Activated CD4-positive, alpha-beta T cell treated with anti-CD3 and anti-CD28 coated beads for 24 hours (primary cell): ENCODE measurements at places on chromosomes 12 and 14.
A peak's percentile ranks its signal among the peaks of the same experiment; 100 is the strongest.

DNA sequence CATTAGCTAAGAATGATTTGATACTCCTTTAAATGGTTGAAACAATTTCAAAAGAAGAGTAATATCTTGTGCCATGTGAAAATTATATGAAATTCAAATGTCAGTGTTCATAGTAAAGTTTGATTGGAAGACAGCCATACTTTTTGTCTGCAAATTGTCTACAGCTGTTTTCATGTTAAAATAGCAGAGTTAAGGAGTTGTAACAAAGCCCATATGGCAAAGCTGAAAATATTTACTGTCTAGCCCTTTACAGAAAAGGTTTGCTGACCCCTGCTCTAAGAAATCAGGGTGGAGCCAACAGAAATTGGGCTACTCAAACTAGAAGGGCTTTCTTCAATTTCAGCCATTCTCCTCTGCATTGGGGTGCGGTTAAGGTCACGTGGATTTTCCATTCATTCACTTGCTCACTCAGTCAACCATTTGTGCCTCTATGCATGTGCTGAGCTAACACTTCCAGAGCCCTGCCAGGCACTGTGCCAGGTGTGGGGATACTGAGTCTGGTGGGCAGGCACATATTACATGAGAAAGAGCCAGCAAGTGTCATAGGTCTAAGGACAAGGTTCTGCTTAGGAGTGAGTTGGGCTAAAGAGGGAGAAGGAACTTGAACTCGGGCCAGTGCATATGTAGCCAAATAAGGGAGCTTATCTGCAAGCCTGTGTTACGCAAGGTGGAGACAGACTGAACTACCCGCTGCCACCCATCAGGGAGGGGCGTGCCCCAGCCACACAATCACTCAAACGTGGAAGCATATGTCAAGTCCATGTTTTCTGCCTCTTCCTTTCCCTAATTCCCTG lies 139.8 kb upstream of the NOS1 start:
- no peak for DNase-seq

GRCh38 chr12:106629797-106630659 lies 47.2 kb downstream of the RFX4 start:
- no peak for DNase-seq

DNA sequence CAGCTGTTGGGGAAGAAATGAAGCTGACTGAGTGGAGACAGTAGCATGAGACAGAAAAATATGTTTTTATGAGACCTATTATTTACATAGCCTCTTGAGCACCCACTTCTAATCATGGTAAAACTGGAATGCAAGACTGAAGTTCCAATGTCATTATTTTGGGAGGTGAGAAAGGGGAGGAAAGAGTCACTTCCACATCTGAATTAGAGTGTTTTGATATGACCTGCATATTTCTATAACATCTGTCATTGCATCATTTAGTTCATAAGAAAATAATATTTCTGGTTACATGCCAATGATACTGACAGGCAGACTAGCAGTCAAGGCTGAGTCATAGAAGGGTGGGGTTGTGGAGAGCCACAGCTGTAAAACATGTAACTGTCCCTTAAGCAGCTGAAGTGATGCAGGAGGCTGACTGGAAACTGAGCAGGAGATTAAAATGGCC lies 26.7 kb downstream of the NTN4 start:
- no peak for DNase-seq

DNA sequence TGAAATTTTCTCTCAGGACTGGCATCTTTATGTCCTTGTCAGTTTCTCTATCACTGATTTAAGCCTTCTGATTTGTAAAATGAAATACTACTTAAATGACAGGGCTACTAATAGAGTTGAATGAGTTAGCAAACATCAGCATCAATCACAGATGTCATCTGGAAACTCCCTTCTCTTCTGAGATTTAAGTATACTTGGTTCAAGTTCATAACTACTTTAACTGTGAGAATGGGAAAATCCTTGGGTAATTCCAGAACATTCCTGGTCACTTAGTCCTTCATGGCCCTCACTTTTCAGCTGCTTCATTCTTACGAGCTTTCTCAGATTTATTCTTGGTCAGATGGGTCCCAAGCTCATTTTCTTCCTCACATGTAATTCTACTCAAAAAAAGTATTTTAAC lies 1655.3 kb upstream of the FLRT2 start:
- DNase-seq, result no peak

- peak; percentile 19 for DNase-seq
Observed at GRCh38 chr12:45730084-45730347, 510 bp downstream of the ARID2 start.

DNA sequence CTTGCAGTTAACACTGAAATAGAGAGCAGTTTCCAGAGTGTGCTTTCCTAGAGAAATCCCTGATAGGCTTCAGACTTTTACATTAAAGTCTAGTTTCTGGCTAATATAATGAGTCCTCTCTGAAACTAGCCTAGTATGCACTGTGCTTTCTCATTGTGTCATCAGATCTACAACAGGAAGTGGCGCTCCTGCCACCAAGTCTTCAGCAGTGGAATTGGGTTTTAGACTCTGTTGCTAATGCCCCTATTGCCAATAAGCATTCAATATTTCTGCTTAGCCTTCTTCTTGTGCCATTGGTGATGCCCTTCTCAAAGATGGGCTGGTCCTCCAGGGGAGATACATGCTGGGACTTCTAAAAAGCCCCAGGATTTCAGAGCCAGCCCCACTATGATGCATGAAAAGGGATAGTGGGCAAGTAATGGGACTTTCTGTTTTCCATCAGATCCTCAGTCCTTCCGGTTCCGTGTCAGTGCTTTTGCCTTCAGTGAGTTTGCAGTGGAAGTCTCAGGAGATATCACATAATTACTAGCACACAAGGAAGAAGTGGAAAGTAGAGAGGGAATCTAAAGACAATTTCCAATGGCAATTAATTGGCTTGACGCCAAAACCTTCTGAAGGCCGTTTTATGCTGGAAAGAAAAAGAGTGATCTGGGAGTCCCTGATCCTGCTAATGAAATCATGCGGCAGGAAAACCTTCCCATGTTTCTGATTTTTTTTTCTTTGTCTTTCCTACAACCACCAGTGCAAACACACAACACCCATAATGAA lies 50.0 kb downstream of the SSPN start:
- DNase-seq, result no peak

DNA sequence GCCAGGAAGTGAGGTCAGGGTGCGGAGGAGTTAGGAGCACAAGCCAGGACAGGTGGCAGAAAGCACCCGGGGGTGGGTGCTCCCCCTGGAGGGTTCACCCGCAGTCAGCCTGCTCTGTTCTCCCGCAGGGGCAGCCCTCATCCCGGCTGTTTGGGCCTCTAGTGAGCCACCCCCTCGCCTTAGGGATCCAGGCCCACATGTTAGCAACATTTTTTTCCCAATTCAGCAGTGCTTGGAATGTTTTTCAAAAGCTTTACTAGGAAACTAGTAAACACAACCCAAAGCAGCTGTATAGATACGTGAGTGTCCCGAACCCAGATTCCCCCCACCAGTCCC lies 28.5 kb upstream of the NXPH4 start:
- DNase-seq, result no peak

DNA sequence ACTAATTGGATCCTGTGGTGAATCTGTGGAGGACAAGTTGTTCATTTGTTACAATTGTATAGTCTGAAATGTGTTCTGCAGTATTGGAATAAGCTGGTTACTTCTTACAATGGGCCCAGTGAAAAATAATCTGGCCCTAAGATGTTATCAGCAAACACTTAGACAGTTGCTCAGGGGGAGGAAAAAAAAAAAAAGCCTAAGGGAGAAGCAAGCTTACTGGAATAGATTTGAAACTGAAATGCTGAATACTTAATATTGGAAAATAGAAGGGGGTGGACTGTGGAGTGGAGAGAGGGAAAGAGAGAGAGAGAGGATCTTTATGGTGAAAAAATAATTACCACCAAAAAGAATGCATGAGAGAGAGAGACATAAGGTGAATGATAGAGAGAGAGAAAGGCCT lies 4.0 kb downstream of the FOXG1 start:
- DNase-seq, result no peak

DNA sequence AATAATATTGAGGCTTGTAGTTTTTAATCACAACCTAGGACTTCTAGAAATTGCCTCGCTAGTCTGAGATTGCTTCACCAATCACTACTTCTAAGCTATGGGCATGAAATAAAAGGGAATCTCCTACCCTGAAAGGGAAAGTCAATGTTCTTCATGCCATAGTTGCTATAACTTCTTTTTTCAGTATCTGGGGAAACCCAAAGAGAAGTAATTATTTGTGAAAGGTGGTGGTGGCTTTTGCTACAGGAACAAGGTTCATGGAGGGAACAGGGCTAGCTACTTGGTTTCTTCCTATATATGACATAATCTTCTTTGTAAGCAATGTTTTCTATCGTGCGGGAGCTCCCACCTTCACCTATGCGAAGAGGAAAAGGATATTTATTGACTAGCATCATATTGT lies 61.6 kb upstream of the DNM1L start:
- DNase-seq, result no peak

DNA sequence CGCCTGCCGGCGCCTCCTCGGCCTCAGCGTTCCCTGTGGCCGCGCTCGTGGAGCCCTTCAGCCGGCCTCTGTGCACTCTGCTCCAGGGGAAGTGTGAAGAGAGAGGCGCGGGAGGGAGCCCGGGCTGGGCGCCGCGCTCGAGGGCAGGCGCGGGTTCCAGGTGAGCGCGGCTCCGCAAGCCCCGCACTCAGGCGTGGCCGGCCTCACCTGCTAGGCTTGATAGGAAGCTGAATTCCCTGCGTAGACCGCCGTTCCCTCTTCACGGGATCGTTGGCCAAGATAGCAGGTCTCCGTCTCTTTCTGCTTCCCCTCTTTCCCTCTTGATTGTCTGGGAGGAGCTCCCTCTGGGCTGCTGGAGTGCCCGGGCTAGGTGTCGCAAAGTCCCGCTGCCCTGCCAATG lies 89.7 kb downstream of the ASCL4 start:
- DNase-seq, result no peak

DNA sequence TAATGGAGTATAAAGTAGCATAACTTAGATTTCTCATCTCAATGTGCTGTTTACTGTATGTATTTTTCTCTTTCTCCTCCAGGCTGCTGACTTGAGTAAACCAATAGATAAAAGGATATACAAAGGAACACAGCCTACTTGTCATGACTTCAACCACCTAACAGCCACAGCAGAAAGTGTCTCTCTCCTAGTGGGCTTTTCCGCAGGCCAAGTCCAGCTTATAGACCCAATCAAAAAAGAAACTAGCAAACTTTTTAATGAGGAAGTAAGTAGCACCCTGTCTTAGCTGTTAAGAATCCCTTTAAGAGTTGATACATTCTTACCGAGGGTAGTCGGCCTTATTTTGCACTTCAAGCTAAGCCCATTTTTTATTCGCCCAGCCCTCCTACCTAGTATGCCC lies 55.2 kb downstream of the WDR20 start:
- DNase-seq, result no peak

GRCh38 chr12:67193704-67194103 lies 75.5 kb upstream of the CAND1 start:
- no peak for DNase-seq

DNA sequence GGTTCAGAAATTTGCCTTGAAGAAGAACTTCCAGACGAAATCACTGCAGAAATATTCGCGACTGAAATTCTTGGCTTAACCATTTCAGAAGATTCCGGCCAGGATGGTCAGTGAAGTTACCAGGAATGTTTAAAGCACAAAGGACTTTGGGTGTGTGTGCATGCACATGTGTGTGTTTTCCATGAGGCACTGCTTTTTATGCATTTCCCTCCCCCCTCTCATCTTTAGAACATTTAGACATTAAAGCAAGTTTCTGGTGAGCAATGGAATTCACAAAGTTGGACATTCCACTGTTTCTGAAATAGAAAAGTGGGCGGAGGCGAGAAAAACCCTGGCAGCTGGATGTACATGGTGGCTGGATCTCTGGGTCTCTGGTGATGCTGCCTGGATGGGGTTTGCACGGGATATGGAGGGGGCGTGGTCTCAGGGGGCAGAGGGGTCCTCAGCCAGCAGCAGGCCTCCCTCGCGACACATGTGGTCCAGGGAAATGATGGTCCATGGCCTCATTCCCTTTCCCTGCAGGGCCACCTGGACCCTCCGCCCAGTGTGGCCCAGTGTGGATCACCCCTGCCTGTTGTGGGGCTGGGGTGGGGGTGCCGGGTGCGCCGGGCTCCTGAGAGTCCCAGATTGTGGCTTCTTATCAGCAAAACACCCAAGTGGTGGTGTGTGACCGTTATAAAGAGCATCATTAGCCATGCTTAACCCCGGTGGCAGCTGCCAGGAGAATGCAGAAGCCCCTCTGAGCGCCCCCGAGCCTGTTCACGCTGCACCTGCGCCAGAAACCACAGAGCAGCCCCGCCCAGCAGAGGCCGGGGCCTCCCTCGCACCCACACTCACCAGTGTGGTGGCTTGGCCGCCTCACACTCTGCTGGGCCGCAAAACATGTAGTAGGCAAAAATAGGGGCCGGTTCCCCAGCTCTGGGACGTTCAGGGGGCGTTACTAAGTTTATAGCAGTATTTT lies 17.8 kb upstream of the BCL7A start:
- no peak for DNase-seq

GRCh38 chr14:20623798-20624197 lies 17.7 kb downstream of the OR6S1 start:
- DNase-seq, result no peak

GRCh38 chr14:106778986-106779385 lies 1252.6 kb downstream of the TMEM121 start:
- DNase-seq, result no peak

GRCh38 chr12:99059824-99060511 lies 414.9 kb downstream of the APAF1 start:
- no peak for DNase-seq

DNA sequence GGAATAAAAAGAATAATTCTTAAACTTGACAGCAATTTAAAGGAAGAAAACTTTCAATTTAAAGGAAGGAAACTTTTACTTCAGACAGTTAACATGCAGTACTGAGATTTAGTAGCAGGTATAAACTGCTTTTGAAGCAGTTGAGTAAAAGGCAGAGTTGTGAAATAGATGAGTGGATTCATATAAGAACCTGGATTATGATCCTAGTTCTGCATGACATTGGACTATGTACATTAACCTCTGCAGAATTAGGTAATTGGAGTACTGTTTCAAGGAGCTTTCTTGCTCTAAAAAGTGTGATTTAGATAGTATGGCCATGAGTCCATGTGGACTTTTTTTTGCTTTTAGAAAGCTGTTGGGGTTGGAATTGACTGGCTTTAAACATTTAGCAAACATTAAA lies 29.7 kb downstream of the ATP2A2 start:
- DNase-seq, result no peak

GRCh38 chr14:73246387-73247150 lies 9.3 kb downstream of the PAPLN start:
- no peak for DNase-seq

- no peak for DNase-seq
Observed at GRCh38 chr12:92044435-92044834, 101.2 kb downstream of the BTG1 start.

GRCh38 chr14:100065942-100066574 lies 836 bp downstream of the EVL start:
- DNase-seq, result peak; percentile 63
